ENCODE measurements at places on chromosomes 2 and 18.

DNA sequence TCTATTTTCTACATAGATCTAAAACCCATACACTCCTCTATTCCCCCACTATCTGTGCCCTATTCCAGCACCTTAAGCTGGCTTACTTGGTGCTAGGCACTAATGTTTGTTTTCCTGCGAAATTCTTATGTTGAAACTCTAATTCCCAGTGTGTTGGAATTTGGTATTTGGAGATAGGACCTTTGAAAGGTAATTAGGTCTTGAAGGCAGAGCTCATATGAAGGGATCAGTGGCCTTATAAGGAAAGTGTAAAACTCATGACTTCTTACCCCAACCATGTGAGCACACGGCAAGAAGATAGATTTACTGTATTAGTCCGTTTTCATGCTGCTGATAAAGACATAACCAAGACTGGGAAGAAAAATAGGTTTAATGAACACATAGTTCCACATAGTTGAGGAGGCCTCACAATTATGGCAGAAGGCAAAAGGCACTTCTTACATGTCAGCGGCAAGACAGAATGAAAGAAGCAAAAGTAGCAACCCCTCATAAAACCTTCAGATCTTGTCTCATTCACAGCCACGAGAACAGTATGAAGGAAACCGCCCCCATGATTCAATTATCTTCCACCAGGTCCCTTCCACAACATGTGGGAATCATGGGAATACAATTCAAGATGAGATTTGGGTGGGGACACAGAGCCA is 10.5 kb upstream of the LRATD1 start:
- DNase-seq = no peak

DNA sequence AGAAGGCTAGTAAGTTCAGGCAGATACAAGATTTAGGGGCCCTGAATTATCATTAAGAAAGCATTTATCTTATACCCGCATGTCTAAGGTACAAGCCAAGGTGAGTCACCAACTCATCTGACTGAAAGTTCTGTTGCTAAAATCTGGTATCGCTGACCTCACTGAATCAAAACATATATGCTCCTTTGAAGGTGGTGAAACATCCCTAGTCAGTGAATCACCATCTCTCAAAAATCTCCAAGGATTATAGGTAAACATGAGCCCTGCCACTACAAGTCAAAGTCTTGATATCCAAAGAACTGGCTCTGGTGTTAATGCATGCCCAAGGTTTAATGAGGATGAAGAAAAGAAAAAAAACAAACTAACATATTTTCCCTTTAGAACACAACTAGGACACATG is 43.5 kb downstream of the IRS1 start:
- no peak for DNase-seq

GRCh38 chr2:222522082-222522481 is 97.7 kb downstream of the SGPP2 start:
- no peak for DNase-seq

DNA sequence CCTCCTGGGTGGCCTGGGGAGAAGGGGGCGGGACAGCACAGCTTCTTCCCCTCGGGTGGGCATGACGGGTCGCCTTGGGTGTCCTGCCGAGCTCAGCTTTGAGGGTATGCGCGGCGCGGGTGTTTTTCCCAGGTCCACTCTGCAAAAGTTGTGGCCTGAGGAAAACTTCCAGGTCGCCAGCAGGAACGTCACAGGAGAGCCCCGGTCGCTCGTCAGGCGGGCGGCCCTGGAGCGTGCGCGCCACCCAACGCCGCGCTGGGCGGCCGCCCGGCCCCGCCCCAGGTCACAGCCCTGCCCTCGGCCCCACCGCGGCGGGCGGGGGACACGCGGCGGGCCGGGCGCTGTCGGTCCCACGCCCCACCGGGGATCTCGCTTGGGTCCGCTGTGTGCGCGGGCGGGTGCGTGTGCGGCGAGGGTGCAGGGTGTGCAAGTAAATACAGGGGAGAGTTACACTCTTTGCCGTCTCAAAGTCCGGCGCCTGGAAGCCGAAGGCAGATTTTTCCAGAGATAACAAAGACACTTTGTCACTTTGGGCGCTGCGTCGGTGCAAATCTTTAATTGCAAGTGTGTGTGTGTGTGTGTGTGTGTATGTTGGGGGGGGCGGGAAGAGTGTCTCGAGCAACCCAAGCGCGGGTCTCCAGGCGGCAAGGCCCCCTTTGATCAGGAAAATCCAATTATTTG is 616 bp upstream of the SP5 start:
- no peak for DNase-seq

DNA sequence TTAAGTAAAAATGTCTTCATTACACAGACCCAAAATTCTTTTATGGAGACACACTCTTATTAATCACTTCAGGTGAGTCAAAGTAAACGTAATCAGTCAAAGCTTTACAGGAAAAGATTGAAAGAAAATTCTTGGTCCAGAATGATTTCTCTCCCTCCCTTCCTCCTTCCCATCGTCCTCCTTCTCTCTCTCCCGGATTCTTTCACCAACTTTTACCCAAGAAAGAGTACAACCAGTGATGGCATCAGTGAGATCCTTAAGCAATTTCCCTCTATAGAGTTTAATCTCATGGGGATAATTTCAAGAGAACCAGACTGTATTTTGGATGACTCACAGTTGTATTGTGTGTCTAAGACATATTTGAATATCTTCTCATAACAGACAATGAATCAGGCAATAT is 258.1 kb downstream of the ALK start:
- DNase-seq = no peak

GRCh38 chr2:63066265-63066664 is 15.6 kb downstream of the OTX1 start:
- DNase-seq = no peak

GRCh38 chr2:227115761-227116160 is 48.2 kb downstream of the COL4A4 start:
- no peak for DNase-seq

- no peak for DNase-seq
Measured at GRCh38 chr2:181394741-181395437, 62.3 kb upstream of the ITGA4 start.

DNA sequence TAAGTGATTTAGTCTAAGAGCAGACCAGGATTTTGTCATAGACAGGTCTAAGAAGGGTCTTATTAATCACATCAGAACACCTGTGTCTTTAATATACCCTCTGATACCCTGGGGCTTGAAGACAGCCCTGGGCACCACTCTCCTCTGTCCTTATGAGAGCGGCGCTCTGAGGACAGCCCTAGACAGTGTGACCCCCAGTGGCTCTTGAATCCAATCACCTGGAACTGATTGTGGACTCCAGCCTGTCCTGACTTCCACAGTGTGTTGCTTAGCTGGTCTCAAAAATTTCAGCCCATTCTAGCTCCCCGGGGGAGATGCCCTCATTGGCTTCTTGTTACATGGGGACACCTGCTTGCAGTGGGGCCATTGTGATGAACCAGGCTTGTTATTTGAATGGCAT is 195.8 kb upstream of the SMAD2 start:
- no peak for DNase-seq

GRCh38 chr2:223762853-223763252 is 74.5 kb downstream of the AP1S3 start:
- DNase-seq = no peak

DNA sequence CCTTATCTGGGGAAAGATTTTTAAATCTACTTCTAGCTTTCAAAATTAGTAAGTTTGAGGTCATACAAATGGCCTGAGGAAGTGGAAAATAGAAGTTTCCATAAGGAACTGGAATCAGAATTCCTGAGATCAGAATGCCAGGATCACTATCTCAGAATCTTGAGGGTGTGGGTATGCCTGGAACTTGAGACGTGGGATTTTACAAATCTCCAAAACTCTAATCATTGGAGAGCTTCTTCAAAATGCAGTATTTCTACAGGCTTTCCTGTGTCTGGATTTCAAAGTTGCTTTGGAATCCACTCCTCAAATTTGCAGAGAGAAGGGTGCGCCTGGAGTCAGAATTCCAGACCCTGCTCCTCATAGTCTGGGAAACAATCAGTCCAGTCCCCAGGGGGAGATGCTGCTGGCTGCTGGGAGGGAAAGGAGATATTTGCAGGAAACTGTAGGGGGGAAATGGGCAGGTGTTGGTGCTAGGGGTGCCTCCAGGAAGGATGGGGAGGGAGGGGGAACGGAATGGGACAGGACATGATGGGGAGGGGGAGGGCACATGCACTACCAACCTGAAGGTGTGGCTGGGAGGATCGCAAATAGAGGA is 31.0 kb upstream of the CATIP start:
- DNase-seq = no peak

DNA sequence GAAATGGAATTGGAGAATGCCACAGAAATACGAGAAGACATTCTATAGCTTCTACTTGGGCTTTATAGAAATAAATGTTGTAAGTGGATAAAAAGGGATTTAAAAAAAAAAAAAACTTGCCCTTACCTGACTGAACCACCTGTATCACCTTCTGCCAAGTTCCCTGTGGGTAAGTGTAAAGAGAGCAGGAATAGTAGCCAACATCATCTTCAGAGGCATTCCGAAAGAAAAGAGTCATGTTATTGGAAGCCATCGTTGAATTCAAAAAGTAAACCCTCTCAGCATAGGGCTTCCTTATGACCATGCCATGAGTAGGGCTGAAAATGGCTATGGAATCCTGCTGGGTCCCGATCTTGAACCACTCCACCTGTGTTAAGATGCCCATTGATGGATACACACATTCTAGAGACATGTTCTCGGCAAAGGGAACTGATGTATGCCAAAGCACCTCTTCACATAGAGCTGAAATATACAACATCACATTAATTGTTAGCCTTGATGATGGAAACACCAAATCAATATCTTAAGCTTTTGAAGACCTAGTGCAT is 991 bp downstream of the CD226 start:
- DNase-seq = no peak

- DNase-seq = no peak
Measured at GRCh38 chr2:84273406-84273805, 185.7 kb downstream of the SUCLG1 start.

GRCh38 chr2:9178904-9179571 is 27.6 kb upstream of the ASAP2 start:
- DNase-seq = no peak

GRCh38 chr2:174495365-174496012 is 8.7 kb upstream of the GPR155 start:
- no peak for DNase-seq

- no peak for DNase-seq
Measured at GRCh38 chr2:20148923-20149702, 75.8 kb downstream of the SDC1 start.

DNA sequence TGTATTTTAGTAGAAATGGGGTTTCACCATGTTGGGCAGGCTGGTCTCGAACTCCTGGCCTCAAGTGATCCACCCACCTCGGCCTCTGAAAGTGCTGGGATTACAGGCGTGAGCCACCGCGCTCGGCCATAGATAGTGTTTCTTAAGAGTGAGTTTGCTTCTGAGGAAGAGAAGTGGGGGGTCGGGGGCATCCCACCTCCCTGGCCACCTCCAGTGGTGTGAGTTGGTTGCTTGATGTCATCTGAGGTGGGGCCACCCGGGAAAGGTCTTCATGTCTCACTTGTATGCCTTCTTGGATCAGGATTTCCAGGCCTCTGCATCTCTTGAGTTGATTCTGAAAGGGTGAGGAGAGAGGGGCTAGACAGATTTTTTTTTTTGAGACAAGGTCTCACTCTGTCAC is 57.1 kb downstream of the AGAP1 start:
- DNase-seq = no peak

DNA sequence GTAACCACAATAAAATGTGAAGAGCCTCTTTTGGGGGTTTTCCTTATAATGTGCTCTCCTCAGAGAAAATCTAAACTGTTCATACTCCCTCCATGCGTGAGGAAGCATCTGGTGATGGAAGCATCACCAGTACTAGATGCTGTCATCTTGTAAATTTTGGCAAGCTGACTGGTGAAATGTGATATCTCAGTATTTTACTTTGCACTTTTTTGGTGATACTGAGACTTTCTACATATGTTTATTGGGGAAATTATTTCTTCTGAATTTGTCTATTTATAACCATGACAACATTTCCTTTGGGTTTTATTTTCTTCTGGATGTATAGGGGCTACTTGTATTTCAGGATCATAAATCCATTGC is 95.9 kb upstream of the DLGAP1 start:
- no peak for DNase-seq

DNA sequence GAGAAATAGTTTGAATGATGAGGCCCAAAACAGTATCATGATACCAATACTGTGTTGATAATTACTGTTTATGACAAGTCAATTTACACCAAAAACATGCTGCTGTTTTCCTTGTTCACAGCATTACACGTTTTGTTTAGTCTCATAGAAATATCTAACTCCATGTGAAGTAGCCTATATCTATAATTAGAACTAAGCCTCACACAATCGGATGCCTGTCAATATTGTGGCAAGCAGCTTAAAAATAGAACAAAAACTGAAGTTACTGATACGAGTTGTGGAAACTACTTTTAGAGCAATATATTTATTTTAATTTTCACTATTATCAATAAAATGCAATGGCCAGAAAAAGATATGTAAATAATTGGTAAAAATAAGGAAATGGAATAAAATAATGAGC is 470.8 kb downstream of the ZEB2 start:
- DNase-seq = no peak

DNA sequence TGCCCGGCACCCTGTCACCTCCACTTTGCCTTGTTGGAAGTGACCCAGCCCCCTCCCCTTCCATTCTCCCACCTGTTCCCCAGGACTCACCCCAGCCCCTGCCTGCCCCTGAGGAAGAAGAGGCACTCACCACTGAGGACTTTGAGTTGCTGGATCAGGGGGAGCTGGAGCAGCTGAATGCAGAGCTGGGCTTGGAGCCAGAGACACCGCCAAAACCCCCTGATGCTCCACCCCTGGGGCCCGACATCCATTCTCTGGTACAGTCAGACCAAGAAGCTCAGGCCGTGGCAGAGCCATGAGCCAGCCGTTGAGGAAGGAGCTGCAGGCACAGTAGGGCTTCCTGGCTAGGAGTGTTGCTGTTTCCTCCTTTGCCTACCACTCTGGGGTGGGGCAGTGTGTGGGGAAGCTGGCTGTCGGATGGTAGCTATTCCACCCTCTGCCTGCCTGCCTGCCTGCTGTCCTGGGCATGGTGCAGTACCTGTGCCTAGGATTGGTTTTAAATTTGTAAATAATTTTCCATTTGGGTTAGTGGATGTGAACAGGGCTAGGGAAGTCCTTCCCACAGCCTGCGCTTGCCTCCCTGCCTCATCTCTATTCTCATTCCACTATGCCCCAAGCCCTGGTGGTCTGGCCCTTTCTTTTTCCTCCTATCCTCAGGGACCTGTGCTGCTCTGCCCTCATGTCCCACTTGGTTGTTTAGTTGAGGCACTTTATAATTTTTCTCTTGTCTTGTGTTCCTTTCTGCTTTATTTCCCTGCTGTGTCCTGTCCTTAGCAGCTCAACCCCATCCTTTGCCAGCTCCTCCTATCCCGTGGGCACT is 4.5 kb downstream of the RETREG2 start:
- no peak for DNase-seq

DNA sequence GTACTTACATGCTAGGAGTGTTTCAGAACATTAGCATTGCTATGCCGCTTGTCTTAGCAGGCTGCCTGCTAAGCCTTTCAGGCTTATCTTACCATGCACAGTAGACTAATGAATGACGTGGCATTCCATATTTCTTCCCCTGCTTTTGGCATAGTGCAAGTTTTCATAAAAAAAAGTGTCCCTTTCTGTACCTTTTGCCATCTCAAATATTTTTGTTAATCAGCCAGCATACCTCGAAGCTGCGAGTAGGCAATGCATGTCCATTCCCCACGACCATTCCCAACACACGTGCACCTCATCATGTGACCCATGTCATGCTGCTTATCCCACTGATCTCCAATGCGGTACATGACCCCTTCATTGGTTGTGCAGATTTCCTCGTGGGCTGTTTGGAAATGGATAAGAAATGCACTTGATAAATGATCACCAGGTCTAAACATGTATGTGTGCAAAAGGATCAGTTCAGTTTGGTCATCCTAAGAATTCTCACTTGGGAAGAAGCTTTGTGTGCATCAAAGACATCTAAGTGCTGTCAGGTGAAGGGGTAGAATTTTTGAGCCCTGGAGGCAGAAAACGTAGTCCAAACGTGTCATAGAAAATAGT is 13.9 kb downstream of the FN1 start:
- no peak for DNase-seq

Data from KG1 (cell line).